Activated gamma-delta T cell treated with Interleukin-2 at 50 U/mL for 16 hours (primary cell): ENCODE measurements at places on chromosomes 2 and 18.

DNA sequence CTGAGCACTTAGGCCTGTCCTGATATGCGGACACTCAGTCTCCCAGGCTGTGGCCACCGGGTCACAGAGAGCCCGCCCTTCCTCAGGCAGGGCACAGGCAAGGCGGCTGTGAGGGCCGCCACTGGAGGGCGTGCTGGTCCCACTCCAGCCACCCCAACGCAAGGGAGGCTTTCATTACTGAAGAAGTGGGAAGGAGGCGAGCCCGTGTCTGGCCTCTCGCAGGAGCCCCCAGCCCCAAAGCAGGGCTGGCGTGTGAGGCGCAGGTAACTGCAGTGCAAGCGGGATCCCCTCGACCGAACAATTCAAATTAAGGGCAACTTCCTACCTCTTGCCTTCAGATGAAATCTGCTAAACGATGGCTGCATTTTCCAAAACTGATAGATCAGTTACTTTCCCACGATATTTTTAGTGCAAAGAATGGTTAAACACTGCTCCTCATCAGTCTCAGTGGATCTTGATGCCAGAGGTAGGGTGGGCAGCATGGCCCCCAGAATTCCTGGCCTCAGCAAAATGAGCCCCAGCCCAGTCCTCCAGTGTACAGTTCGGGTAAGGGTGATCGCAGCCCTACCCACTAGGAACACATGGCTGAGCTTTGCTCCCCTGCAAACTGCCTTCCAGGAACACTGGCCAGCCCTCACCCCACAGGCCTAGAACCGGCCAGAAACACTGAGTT lies 97.2 kb downstream of the SEPTIN10 start:
- no peak for DNase-seq

GRCh38 chr2:25482341-25482740 lies 140.6 kb upstream of the DNMT3A start:
- no peak for DNase-seq

- DNase-seq, result no peak
Observed at GRCh38 chr2:88826399-88826798, 134.9 kb downstream of the RPIA start.

DNA sequence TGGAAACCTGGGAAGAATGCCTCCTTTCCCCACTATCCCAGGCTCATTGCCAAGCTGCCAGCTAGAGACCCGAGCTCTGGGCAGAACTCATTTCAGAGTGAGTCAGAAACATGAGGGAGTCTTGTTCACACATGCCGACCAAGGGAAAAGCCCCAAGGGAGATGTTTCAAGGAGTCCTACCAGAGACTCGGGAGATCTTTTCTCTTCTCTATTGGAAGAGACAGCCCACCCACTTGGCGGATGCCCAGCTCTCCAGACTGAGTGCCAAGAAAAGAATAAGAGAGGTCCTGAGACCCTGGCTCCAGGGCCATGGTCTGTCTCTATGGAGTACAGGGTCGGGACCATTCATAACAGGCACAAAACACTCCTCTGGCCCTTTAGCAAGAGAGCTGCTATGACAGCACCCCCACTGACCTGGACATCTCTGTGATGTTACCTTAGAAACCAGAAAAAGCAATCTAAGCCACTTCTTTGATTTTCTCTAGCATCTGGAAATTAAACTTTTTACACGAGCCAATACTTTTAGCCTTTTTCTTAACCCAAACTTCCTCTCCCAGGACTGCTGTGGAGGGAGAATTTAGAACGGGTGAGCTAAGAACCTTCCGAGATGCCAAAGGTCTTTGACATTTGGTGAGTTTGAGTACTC lies 18.5 kb upstream of the IGFBP5 start:
- DNase-seq, result no peak

DNA sequence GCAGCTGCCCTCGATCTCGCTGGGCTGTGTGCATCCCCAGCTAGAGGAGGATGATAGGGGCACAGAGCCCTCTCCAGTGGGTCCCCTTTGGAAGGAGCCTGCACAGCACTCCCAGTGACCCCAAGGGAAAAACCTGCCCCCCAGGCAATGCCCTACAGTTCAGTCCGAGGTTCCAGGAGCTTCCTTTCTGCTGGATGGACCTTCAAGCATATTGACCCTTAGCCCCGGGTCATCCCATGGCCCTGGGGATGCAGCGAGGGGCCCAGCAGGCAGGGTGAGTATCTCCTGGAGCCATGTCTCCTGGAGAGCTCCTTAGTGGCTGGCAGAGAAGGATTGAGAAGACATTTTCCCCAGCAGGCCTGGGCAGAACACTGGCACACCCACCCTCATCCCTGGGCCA lies 45.4 kb upstream of the CTDP1 start:
- no peak for DNase-seq

DNA sequence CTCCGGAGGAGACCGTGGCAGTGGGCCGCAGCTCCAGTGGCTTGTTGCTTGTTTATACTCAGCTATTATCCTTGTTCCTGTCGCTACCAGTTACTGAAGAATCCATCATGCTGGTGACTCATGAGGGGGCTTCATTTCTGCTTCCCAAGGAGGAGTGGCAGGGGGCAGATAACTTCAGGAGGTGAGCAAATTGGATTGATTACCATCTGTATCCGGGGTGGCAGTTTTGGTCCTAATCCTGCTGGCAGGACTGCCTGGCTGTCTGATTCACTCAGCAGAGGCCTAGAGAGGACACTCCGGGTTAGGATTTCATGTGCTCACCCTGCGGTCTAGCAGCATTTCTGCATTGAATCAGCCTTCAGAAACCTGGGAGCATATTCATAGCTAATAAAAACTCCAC lies 230.0 kb downstream of the ACTR3 start:
- DNase-seq, result no peak

DNA sequence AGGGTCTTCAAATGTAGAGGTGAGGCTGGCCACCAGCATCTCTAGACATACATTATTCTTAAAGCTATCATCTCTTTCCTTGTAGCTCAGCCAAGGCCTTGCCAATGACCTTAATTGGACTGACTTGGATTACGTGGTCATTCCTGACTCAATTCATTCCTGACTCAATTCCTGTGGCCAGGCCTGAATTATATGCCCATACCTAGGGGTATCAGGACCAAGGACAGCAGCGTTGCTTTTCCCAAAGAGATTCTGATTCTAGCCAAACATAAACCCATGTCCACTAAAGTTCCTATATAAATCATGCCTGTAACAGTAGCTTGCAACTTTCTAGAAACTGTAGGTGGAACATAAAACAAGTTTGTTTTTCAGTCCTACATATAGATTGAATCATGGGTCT lies 231.7 kb downstream of the ARL6IP6 start:
- DNase-seq, result no peak

- no peak for DNase-seq
Observed at GRCh38 chr2:238004077-238004830, 37.4 kb downstream of the UBE2F start.

GRCh38 chr18:44709307-44710126 lies 28.8 kb downstream of the SETBP1 start:
- no peak for DNase-seq

DNA sequence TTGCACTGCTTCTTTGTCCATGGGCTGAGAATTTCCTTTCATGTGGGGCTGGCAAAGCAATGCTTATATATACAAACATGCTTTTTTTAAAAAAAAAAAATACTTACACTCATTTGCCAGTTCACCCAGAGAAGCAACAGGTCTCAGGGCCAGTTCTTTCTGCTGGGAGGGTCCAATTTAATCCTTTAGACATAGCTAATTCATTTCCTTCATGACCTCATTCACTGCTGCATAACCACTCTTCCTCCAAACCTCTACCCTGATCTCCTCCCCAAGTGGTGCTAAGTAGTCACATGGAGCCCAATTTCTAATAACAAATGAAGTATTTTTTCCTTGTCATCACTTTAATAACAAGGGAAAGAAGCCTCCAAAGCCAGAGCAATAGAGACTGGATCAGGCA lies 17.1 kb upstream of the TMEM178A start:
- no peak for DNase-seq

DNA sequence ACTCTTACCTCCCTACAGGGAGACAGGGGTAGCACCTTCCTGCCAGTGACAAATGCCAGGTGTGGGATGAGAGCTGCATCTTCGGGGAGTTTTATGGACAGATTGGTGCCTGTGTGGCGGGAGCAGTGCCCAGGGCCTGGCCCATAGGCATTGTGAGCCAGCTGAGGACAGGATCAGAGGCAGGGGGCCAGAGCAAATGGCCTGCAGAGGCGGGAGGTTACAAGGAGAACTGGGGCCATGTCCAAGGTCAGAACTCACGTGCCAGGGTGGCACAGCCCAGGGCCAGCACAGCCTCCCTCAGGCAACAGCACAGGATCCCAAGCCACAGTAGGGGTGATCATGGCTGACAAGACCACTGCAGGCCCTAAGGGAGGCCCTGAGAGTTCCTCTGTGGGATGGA lies 40.2 kb upstream of the MCFD2 start:
- no peak for DNase-seq

DNA sequence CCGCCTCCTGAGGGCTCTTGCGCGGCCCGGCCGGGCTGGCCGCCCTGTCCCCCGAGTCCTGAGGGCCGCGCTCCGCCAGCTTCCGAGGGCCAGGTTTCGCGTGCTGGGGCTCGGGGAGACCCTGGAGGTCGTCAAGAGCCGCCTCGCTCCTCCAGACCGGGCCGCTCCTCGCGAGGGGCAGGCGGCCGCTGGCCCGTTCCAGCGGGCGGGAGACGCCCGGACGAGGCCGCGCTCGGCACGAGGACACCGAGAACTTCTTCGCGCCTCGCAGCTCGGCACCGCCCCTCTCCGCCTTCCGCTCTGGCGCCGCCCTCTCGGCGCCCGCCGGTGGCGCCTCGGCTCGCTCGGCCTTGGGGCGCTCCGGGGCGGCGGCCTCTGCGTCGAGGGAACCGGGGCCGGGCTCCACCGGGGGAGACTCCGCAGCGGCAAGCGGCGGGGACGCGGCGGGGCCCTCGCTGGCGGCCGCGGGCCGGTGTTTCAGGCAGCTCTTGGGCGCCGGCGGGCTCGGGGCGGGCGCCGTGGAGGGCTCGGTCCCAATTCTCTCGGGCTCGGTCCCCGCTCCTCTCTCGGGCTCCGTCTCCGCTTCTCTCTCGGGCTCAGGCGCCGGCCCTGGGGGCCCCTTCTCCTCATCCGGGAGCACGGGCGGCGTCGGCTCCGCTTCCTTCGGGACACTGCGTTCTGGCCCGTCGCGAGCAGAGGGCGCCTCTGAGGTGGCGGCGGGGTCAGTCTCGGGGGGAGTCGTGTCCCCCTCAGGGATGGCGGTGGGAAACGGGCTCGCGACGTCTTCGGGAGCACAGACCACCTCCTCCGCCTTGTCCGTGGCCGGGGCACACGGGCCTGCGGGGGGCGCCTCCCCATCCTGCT lies 91.6 kb upstream of the MGAT4A start:
- peak; percentile 38 for DNase-seq

GRCh38 chr2:239239607-239240413 lies 161.0 kb downstream of the HDAC4 start:
- DNase-seq, result no peak

GRCh38 chr2:86331384-86331783 lies 6.0 kb downstream of the REEP1 start:
- no peak for DNase-seq

GRCh38 chr2:185796758-185797157 lies 58.2 kb downstream of the FSIP2 start:
- no peak for DNase-seq
